ENCODE measurements at places on chromosomes 1 and 21. TPM values are rescaled to one million over a fixed set of nuclear protein-coding genes. Genes with fewer than 3 reads are reported as not detected.

GRCh38 chr21:41008974-41009373, 159.0 kb upstream of the BACE2 start:
- DNase-seq = no peak

Gene FBXO2
- total RNA-seq = 3.3 TPM

Gene FCN3
- not detected for total RNA-seq

GRCh38 chr1:24963943-24964693, 34.0 kb upstream of the RUNX3 start:
- no peak for DNase-seq

DNA sequence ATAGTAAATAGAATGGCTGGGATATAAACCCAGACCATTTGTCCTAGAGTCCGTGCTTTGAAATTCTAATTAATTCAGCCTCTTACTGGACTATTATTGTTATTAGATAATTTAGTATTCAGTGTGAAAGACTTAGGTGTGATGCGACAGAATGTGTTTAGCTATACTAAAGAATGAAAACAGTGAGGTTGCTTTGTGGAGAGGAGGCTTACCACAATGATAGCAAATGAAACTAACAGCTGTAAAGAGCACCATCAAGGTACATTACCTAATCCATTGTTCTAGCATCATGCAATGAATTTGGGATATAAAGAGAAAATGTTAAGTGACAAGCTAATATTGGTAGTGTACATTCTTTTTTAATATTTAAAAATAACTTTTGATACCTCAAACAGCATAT, 911.1 kb downstream of the KCNT2 start:
- no peak for DNase-seq

Gene CA14
- 0.26 TPM for total RNA-seq

GRCh38 chr1:172515436-172515835, 17.5 kb upstream of the SUCO start:
- DNase-seq = no peak

DNA sequence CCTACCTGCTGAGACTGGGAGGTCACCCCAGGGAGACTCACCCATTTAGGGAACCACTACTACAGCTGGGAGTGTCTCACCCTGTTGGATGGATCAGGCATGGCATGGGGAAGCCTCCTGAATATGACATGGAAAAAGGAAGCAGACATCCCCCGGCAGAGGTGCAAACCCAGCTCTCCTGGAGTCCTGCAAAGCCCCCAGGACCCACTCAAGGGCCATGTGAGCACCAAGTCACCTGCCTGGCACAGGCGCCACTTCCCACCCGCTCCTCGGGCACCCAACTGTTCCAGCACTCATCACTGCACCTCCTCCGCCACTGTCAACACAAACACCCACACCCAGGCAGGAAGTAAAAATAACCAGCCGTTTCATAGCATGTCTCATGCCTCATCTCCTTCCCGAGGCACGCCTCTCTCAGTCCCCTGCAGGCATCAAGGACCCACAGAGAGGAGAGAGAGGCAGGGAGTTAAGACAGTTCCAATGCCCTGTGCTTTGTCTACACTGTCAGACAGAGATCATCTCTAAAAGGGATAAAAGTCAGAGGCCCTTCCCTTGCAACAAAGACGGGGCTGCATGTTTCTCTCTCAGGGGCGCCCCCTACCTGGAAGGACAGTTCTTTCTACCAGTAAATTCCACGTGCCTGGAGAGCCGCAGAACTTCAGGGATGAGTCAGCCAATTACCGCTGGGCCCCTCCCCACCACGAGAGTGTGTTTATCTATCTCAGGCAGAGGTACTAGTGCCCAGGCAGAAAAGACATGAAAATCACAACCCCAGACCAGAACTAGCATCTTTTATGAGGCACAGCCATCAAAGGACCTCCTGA, 150.1 kb upstream of the SOD1 start:
- peak; percentile 82 for DNase-seq

Gene C1orf94
- total RNA-seq = not detected

Gene FCRL1
- total RNA-seq = not detected

GRCh38 chr1:160209321-160210046, 4.3 kb downstream of the PEA15 start:
- DNase-seq = no peak

GRCh38 chr1:233340966-233341516, 13.5 kb downstream of the MAP3K21 start:
- peak; percentile 50 for DNase-seq

GRCh38 chr1:77430966-77431690, 149.3 kb downstream of the AK5 start:
- no peak for DNase-seq

GRCh38 chr1:245825128-245825901, 670.5 kb downstream of the KIF26B start:
- DNase-seq = no peak

GRCh38 chr1:234987415-234988154, 141.1 kb downstream of the TOMM20 start:
- peak; percentile 87 for DNase-seq

DNA sequence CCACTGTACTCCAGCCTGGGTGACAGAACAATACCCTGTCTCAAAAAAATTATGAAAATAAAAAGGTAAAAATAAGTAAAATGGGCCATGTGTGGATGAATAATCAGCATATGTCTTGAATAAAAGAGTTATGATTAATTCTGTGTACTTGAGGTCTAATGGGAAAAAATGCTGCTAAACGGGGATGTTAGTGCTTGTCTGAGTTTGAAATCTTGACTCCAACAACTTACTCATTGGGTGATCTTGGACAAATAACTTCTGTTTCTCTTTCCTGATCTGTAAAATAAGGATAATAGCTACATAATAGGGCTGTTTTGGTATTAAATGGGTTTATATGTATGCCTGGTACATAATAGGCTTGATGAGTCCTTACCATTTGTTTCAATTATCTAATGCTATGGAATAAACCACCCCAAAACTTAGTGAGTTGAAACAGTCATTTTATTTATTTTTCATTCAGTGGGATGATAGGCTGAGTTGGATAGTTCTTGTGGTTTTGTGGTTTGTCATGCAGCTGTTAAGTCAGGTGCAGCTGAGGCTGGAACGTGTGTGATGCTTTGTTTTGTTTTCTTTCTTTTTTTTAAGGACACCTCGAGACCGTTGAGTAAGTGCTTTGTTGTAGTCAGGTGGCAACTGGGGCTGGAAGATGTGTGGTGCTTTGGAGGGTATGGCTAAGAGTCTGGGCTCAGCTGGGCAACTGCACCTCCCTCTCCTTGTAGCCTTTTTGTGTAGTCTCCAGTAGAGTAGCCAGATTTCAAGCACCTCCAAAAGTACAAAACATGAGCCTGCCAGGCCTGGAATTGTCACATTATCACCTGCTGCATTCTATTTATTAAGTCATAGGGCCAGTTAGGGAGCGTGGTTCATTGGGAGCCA, 4.9 kb downstream of the MDM4 start:
- peak; percentile 77 for DNase-seq

GRCh38 chr21:40840401-40841125, 6.4 kb downstream of the DSCAM start:
- DNase-seq = no peak

GRCh38 chr21:33133892-33134291, 64.0 kb downstream of the OLIG1 start:
- no peak for DNase-seq

Gene MIA3
- 166 TPM for total RNA-seq

DNA sequence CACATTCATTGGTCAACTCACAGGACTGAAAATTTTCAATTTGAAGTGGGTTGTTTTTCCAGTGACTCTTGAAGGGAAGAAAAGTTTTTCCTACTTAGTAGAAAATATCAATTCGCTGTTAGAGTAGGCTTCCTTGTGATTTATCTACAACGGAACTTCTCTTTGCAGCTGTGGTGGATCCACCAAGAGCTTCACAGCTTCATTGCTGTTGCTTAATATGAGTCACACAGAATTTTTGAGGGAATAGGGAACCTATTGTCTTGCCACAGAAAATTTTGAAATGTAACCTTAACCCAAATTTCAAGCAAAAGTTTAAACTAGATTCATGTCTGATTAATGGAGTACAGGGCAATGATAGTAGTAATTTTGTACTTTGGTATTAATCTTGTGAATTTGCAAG, 58.4 kb upstream of the IFI44L start:
- no peak for DNase-seq

GRCh38 chr1:89954401-89954800, 40.5 kb upstream of the ZNF326 start:
- DNase-seq = no peak

DNA sequence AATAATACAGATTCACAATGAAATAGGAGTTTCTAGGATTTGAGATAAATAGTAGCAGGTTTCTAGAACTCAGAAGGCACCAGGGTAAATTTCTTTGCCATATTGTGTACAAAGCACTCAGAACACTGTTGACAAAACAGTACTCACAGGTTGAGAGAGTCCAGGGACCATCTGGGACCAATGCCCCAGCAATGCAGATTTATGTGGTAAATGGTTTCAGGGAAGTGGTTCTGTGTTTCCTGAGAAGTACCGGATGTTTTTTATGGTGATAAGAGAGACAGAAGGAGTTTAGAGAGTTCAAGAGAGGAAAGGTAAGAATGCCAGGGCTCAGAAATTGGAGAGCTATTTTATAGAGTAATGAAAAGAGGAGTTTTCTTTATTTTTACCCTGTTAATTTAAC, 29.6 kb upstream of the DIPK1A start:
- no peak for DNase-seq

GRCh38 chr1:234725177-234726132, 115.5 kb upstream of the IRF2BP2 start:
- peak; percentile 67 for DNase-seq

- DNase-seq = no peak
These were observed 2.6 kb upstream of the RNF2 start for GRCh38 chr1:185042737-185043136.

DNA sequence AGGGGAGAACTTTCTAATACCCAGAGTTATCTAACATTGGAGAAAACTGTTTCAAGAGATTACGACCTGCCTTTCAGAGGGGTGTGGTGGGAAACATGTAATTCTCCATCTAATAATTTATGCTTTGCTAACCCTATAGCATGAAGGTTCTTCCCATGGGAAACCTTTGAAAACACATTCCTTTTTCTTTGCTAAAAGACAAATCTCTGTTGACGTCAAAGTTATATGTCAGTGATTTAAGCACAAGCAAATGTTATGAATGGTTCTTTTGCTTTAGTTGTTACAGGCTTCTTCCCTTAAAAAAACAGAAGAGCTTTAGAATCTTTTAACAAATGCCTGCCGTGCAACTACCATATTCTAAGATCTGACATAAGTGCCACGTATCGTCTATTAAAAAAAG, 19.2 kb downstream of the FMO2 start:
- no peak for DNase-seq

DNA sequence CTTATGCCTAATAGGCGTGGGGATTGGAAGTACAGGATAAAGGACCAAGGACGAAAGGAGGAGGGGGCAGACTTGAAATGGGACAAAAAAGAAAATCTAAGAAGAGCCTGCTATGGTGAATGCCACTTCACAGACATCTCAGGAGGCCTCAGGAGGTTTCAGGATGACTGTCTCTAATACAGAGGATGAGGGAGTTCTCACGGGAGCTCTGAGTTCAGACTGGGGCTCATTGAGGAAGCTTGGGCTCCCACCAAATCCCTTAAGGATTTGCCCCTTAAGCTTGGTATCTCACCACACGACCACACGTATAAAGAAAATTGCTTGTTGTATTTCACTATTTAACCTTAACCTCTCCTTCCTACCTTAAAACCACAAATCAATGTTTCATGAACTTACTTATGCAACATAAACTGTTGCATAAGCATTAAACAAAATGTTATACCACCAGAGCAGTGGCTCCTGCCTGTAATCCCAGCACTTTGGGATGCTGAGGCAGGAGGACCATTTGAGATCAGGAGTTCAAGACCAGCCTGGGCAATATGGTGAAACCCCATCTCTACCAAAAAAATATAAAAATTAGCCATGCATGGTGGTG, 12.4 kb downstream of the SLC30A1 start:
- no peak for DNase-seq

Gene PLA2G2D
- not detected for total RNA-seq

GRCh38 chr1:2235300-2235998, 7.3 kb downstream of the SKI start:
- DNase-seq = no peak

- DNase-seq = peak; percentile 41
These were observed 477.5 kb downstream of the PTPRU start for GRCh38 chr1:29713857-29714256.

DNA sequence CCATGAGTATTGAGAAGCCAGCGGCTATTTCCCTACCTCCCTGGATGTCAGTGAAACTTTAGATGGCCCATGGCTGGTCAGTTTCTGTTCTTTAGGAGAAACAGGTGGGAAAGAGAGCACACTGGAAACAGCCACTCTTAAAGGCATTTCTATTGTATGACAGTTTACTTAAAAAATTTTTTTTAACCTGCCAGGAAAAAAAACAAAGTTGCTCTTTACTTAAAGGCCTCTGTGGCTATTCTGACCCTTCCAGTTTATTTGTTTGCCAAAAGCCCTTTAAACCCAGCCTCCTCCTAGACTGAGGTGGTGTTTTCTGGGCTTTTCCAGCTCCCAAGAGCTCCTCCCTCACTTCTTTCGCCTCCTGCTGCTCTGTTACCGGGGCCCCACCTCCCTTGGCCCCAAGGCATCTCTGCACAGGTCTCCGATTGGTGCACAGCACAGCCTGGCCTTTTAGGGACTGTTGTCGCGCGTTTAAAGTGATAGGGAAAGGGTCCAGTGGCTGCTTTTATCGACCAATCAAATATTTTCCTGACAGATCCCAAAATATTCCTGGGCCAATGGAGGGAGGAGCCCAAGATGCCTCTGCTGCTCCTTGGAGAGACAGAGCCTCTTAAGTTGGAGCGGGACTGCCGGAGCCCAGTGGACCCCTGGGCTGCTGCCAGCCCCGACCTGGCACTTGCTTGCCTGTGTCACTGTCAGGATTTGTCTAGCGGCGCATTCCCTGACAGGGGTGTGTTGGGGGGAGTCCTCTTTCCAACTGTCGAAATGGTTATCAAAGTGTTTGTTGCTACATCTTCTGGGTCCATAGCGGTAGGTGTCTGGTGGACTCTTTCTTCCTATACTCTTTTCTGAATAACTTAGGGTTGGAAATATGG, at the start of gene SH3BGR:
Gene SH3BGR (plus strand): TSS at position 639 of the 875 bp plus-strand sequence. CDS start 127 bp downstream, at position 766.
- peak; percentile 3 for DNase-seq

Gene RGS16
- total RNA-seq = 11.9 TPM

DNA sequence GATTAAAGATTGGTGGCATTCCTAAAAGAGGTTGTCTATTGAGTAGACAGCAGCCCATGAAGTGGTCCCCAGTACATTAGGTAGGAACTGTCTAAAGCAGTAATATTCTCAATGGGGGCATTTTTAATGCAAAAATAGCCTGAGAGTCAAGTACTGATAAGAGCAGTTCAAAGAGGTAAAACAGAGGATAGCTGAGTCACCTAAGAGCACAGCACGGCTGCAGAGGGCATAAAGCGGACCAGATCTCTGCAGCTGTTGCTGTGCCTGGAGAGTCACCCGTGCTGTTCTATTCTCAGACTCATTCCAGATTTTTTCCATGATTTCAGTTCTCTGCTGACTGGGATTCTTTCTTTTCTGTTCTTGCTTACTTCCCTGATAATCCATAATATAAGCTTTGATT, 313.2 kb downstream of the OLFM3 start:
- DNase-seq = no peak

Gene SYDE2
- total RNA-seq = 4.3 TPM

- DNase-seq = no peak
These were observed 65.1 kb upstream of the TMEM51 start for GRCh38 chr1:15088281-15088971.

GRCh38 chr1:47181955-47182675, 7.7 kb downstream of the PDZK1IP1 start:
- DNase-seq = peak; percentile 90

Gene OLFML3
- total RNA-seq = 0.30 TPM

GRCh38 chr1:184691719-184692324, 62.8 kb downstream of the EDEM3 start:
- DNase-seq = peak; percentile 72

Data from MCF 10A (cell line).